Activated CD4-positive, alpha-beta T cell treated with anti-CD3 and anti-CD28 coated beads, Interleukin-2, amount 50 U/mL, for 48 hours (primary cell): ENCODE measurements at places on chromosomes 2 and 18.

GRCh38 chr2:45821558-45822271 lies 170.2 kb downstream of the PRKCE start:
- no peak for DNase-seq

- DNase-seq = no peak
Measured at GRCh38 chr2:166766220-166766619, 122.1 kb upstream of the XIRP2 start.

DNA sequence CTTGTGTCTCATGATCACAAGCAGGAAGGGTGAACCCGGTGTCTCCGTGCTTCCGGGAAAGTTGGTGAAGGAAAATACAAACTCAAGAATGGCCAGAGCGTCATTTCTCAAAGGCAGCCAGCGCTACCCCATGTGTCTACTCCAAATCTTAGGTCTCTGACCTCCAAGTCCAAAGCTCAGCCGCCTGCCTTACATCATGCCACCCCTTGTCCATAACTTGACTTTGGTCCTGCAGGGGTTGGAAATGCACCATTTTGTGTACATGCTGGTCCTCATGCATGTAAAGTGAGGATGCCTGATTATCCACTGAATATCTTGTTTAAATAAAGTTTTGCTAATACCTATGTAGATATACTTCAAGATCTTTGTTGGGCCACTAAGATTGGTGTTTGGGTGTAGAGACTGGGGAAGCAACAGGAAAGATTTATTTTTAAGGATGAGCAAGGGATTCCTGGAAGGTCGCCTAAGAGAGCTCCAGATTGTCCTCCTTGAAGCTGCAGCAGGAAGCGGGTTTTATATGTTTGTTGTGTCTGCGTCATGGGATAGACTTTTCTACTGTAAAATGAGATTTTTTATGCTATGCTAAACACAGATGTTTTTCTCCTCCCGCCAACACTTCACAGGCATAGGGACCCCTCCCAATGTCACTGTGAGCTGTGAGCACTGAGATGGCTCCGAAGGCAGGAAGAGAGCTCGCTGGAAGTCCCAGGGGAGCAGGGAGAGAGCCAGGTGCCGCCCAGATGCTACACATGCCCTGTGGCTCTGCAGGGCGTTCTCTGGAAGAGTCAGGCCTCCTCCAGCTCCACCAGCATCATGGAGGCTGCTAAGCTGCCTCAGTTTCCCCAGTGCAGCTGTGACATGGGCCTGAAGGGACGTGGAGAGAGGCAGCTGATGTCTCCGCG lies 176.2 kb upstream of the HDAC4 start:
- no peak for DNase-seq

DNA sequence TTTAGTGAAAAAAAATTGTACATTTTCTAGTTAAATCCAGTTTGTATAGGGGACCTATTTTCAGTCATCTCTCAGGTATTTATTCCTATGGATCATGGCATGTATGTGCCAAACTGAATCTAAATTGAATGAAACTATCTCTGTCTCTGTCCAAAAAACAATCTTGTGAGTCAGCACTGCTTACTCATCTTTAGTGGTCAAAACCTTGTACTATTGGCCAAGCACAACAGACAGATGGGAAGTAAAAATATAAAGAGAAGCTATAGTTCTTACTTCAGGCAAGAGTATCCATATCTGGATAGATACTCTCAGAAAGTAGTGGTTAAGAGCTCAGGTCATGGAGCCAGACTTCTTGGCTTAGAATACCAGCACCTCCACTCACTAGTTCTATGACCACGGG lies 76.0 kb upstream of the KLHL14 start:
- no peak for DNase-seq

- no peak for DNase-seq
Measured at GRCh38 chr2:128608921-128609880, 290.5 kb upstream of the HS6ST1 start.
